Motor neuron (in vitro differentiated cells): ENCODE measurements at places on chromosomes 4 and X. TPM values are rescaled to one million over a fixed set of nuclear protein-coding genes. Genes with fewer than 3 reads are reported as not detected.

DNA sequence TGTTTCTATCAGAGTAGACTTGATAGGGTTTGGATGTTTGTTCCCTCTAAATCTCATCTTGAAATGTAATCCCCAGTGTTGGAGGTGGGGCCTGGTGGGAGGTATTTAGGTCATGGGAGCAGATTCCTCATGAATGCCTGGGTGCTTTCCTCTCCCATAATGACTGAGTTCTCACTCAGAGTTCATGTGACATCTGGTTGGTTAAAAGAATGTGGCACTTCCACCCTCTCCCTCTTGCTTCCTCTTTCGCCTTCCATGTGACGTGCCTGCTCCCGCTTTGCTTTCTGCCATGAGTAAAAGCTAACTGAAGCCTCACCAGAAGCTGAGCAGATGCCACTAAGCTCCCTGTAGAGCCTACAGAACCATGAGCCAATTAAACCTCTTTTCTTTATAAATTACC lies 47.3 kb upstream of the SRPX start:
- ATAC-seq: no peak

The PARM1 gene
- total RNA-seq: 29.5 and 32.1 TPM in 2 replicates

The FREM3 gene
- 0.38 TPM in 2 replicates for total RNA-seq

The DMD gene
- 9.9 and 12.5 TPM in 2 replicates for total RNA-seq

- no peak for ATAC-seq
Measured at GRCh38 chrX:134622056-134622812, 36.0 kb downstream of the PLAC1 start.

The TKTL2 gene
- 0.05 and 0.08 TPM in 2 replicates for total RNA-seq

DNA sequence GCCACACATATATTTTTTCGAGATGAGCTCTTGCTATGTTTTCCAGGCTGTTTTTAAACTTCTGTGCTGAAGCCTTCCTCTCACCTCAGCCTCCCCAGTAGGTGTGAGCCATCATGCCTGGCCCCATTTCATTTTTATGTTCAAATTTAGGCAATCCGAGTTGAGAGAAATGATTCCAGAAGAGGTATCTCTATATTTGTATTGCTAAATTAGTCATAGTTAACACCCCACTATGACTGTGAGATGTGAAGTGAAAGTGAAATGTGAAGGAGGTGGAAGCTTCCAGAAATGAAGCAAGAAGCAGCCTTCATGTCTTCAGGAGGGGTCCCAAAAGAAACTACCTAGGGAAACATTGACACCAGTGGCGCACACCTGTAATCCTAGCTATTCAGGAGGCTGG lies 17.7 kb downstream of the APELA start:
- no peak for ATAC-seq

- ATAC-seq: no peak
Measured at GRCh38 chr4:175280153-175280552, 362.0 kb downstream of the ADAM29 start.

DNA sequence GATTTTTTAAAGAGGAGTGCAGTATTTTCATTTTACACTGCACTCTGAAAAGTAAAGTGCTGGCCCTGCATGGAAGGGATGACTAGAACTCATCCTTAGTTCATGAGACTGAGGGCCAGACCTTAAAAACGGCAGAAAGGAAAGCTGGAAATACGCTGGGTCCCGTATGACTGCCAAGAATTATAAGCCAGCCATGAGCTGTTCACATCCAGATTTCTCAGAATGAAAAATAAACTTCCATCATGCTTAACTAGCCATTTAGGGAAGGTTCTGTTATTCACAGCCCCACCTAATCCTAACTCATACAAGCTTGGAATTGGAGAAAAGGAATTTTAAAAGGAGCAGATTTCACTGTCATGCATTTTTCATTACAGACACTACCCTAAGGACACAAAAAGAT lies 894.4 kb downstream of the FAT4 start:
- peak; percentile 81 for ATAC-seq
